Left colon (tissue), 2 donors: ENCODE measurements at places on chromosomes 7 and 10.
A peak's percentile ranks its signal among the peaks of the same experiment; 100 is the strongest.

DNA sequence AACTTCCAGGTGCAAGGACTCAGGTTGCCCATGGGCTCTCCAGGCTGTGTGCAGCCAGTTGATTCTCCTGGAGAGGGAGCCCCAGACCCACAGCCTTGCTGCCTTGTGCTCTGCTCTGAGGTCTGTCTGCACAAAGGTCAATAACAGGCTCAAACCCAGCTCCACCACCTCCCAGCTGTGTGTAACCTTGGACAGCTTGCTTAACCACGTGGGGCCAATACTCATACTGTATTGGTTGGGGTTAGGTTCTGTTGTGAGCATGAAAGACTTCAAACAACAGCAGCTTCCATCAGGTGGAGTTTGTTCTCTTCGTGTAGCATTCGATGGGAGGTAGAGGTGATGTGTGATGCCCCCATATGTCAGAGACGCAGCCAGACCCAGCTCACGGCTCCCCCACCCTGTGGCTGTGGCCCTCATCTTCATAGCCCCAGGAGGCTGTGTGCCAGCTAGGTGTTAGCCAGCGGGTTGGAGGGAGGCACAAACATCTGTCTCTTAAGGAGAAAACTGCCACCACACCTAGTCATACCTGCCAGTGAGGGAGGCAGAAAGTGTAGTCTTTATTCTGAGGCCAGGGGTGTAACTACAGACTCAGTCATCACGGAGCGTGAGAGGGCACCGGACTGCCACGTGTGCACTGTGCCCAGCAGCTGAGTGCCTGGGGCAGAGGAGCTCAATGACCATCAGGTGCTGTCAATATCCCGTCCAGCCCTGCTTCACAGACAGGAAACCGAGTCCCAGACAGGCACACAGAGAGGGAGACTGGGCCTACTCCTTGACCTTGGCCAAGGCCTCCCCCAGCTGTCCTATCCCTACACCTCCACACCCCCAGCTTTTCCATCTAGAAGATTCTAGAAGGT is 8.1 kb upstream of the POLD2 start:
- DNase-seq: no peak

- no peak for DNase-seq
Measured at GRCh38 chr7:73891178-73891885, 30.4 kb downstream of the TMEM270 start.

DNA sequence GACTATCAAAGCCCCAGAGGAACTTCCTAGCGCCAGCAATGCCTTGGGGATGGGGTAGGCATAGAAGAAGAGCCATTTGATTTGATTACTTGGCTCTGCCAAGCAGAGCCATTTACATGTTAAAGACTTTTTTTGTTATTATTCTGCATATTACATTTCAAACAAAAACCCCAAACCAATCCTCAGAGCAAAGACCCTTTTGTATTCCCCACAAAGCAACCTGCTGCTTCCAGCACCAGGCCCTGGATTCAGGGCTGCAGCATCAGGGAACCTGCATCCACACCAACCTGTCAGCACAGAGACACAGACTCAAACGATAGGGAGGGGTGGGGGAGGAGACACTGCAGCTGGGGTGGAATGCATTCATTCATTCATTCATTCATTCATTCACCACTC is 73.2 kb downstream of the GRID1 start:
- DNase-seq: no peak

GRCh38 chr10:73110345-73110849 is at the start of gene NUDT13:
NUDT13 (plus strand) TSS chr10:73110455; CDS start chr10:73114366, 3,911 bp downstream.
- DNase-seq: peak; percentile 58

DNA sequence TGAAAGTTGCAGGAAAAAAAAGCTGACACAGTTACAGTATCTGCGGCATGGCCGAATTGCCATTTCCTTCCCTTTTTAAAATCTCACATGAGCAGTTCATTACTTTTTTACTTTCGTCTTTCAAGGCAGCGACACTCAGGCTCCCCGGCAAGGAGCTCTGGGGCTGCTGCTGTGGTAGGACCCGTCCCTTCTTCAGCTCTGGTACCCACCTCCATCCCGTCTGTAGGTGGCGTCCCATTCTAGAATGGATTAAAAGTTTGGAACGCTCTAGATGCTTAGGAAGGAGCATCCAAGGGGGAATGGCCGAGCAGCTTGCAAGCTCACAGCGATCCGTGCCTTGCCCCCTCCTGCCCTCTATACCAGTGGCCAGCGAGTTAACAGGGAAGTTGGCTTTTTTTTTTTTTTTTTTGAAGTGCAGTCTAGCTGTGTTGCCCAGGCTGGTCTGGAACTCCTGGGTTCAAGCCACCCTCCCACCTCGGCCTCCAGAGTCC is 22.8 kb upstream of the TTYH3 start:
- DNase-seq: no peak

GRCh38 chr10:106254071-106254470 is 910.4 kb downstream of the SORCS1 start:
- no peak for DNase-seq

GRCh38 chr7:159226011-159226702 is 81.5 kb upstream of the VIPR2 start:
- no peak for DNase-seq

DNA sequence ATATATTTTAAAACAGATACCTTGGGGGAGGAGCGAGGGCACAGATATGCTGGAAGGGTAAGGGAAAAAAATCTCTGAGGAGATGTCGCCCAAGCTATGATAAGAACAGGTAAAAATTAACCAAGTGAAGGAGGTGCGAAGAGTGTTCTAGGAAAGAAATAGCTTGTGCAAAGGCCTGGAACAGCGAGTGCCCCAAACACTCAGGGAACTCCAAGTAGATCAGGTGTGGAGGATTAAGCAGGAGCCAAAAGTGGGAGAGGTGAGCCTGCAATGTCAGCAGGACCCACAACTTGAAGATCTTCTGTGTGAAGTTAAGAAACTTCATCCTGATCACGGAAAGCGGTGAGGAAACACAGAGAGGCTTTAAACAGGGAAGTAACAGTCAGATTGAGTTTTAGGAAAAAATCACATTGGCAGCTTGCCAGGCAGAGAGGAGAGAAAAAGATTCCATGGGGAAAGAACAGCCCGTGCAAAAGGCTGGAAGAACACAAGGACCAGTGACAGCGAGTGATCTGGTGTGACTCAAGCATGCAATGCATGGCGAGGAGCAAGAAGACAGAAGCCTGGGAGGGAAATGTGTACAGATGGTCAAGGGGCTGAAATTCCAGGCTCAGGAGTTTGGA is 30.7 kb downstream of the FGF8 start:
- no peak for DNase-seq

DNA sequence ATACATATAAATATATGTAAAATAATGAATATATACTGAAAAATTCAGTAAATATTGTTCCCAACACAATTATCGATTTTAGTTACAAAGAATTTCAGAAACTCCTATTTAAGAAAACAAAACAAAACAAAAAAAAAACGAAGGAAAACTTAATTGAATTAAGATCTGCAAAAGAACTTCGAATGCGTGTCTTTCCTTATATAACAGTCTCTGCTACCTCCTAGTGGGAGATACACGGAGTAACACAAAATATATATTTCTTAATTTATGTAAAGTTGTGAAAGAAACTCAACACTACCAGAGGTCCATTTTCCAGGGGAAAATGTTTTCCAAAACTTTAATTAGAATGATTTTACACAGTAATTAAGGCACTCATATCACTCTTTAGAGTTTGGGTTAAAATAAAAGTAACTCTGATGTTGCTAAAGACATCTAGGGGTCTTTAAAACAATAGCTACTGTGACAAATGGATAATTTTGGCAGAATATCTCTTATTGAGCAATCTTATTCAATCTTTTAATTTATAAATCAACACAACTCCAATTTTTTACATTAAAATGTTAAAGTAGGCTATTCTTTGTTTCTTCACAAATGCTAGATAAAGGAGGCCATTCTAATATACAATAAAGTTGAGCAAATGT is 41.6 kb downstream of the NEBL start:
- DNase-seq: no peak

DNA sequence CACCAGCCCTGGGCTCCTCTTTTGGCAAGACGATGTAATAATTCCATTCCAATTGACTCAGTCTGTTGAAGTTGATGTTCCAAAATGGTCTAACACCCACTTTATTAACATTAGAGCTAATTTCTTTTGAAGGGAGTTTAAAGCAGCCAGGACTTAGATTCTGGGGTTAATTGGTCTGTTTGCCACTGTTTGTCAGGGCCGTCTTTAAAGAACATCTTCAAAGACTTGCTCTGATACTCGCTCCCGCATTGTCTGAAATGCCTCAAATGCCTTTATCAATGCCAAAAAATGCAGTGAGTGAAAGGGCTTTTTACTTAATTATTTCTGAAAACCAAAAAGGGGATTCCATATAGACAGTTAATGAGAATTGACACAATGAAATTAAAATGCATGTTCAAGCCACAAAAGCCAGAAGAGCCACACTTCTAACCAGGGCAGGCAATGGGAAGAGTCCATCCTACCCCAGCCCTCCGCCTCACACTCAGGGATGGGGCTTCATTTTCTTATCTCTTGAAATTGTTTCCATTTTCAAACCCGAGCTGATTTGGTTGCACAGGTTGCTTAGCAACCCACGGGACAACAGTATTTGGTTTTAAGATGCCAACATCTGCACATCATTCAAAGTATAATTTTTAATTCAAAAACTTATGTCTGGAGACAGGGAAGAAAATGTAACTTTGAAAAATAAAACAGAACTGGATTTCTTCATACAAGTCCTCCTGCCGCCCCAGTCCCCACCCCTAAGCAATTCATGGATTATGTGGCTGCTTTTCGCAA is 163.0 kb downstream of the FGFR2 start:
- DNase-seq: no peak

- DNase-seq: no peak
Measured at GRCh38 chr7:95781961-95782586, 9.7 kb downstream of the DYNC1I1 start.

GRCh38 chr10:95791425-95791979 is 35.5 kb downstream of the ENTPD1 start:
- DNase-seq: no peak

DNA sequence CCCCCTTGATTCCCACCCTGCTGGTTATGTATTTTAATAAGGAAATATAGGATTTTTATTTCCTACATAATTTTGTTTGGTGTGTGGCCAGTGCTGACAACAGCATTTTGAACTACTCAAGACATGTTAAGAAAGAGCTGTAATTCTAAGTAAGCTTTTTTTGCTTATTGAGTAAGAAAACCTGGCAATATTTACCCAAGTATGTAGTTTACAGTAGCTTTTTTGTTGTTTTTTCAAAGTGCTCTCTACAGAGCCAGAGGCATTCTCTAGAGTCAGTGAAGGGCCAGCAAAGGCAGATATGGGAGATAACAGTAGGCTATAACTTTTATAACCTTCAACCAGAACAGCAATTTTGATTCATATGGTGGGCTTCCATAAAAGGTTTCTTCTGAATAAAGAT is 63.2 kb upstream of the TMEM168 start:
- DNase-seq: no peak
